Activated naive CD4-positive, alpha-beta T cell treated with anti-CD3 and anti-CD28 coated beads, Interleukin-2, amount 10 ng/mL, durations not matched to agents 7 days and 5 days (primary cell): ENCODE measurements at places on chromosomes 4 and X.

DNA sequence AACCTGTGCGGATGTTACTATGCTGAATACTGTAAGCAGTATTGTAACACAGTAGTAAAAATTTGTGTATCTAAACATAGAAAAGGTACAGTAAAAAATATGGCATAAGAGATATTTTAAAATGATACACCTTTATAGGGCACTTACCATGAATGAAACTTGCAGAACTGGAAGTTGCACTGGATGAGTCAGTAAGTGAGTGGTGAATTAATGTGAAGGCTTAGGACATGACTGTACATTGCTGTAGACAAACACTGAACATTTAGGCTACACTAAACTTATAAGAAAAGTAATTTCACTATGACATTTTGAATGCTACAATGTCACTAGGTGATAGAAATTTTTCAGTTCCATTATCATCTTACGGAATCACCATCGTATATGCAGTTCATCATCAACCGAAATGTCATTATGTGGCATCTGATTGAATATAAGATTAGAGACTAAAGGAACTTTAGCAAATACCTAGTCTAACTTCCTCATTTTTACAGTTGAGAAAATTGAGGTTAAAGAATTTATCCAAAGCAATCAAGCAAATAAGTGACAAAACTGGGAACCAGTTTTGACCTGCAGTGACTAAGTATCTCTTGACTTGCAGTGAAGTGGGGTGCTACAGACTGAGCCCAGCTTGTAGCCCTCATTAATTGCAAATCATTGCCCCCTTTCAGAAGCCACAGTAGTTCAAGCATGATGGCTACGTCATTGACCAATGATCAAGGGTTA lies 55.3 kb downstream of the EGF start:
- no peak for DNase-seq

DNA sequence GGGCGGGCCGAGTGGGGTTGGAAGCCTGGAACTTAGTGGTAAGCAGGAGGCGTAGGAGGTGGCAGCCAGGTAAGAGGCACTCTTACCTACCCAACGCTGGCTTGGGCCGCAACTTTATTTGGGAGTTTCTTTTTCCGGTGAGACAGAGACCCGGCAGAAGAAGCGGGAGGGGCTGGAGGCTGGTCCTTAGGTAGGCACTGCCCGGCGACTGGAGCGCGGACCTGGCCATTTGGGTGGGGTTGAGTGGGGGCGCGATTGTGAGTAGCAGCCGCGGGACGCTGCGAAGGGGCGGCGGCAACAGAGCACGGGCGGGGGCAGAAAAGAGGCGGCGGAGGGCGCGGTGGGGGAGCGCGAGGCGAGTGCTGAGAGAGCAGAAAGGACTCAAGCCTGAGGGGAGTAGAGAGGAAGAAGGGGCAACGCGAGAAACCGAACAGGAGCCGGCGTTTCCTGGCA lies 334 bp upstream of the POU4F2 start:
- DNase-seq: no peak

GRCh38 chr4:165502916-165503907 lies 124.4 kb downstream of the CPE start:
- DNase-seq: no peak

- DNase-seq: no peak
Observed at GRCh38 chr4:57132743-57133137, 22.6 kb upstream of the IGFBP7 start.

GRCh38 chrX:39427906-39428305 lies 626.6 kb downstream of the MID1IP1 start:
- no peak for DNase-seq

DNA sequence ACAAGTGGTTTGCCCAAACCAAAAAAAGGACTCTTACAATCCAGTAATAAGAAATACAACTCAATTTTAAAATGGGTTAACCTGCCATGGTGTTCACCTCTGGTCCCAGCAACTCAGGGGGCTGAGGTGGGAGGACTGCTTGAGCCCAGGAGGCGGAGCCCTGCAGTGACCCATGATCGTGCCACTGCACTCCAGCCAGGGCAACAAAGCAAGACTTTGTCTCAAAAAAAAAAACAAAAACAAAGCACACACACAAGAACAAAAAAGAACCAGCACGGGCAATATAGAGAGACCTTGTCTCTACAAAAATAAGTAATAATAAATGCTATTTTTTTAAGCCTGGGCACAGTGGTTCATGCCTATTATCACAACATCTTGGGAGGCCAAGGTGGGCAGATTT lies 28.7 kb downstream of the ARAP2 start:
- no peak for DNase-seq

GRCh38 chr4:40361338-40361737 lies 26.2 kb downstream of the CHRNA9 start:
- no peak for DNase-seq

GRCh38 chr4:141294306-141294705 lies 73.6 kb downstream of the ZNF330 start:
- no peak for DNase-seq

GRCh38 chr4:15676039-15676438 lies 5.6 kb upstream of the FAM200B start:
- DNase-seq: no peak

- no peak for DNase-seq
Observed at GRCh38 chr4:153409412-153409811, 56.7 kb upstream of the TMEM131L start.

- no peak for DNase-seq
Observed at GRCh38 chrX:78934866-78935265, 10.3 kb upstream of the P2RY10 start.

GRCh38 chr4:100095729-100096595 lies 94.3 kb downstream of the DDIT4L start:
- DNase-seq: peak; percentile 57

DNA sequence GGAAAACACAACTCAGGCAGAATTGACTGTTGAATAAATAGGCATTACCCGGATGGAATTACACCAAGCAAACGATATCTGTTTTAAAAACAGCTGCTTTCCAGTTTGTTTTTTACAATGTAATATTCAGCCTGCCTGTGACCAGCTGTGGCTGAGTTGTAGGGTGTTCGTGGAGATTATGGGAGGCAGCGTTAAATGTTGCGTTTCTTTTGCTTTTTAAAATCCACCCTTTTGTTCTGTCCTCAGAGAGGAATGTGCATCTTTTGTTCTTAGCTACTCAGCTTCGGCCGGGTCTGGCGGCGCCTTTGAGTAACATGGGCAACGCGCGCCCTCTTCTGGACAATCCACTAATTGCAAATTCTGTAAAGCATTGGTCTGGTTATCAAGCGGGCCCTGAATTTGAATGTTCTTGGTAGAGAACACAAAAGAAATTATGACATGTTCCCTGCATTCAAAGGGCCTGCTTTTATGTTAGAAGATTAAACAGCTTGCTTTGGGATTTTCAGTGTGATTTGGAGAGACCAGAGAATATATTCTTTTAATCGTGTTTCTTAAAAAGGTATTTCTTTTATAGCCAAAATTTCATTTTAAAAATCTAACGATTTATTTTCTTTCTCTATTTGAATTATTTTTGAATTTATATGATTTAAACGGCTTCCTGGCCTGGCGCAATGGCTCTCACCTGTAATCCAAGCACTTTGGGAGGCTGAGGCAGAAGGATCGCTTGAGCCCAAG lies 76.3 kb upstream of the TRIM2 start:
- DNase-seq: peak; percentile 90

DNA sequence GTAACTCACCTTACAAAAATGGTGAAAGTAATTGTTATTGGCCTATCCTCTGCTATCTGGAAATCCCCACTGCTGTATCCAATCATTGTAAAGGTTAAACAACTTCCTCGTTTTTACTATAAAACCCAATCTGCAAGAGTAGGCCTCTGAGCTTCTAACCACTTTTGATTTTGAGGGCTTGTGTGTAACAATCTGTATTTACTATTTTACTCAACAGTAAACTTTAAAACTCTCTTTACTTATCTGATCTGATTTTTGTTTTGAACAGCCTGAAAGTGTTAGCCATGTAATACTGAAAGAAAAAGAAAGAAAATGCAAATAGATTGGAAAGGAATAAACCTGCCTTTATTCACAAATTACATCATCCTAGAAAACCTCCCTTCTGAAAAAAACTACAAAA lies 63.1 kb downstream of the SLC10A7 start:
- no peak for DNase-seq

GRCh38 chr4:147975933-147976928 lies 244.3 kb downstream of the ARHGAP10 start:
- no peak for DNase-seq

GRCh38 chrX:23822397-23822796 lies 39.4 kb downstream of the SAT1 start:
- DNase-seq: no peak

GRCh38 chr4:94488670-94489069 lies 36.9 kb downstream of the PDLIM5 start:
- DNase-seq: no peak

DNA sequence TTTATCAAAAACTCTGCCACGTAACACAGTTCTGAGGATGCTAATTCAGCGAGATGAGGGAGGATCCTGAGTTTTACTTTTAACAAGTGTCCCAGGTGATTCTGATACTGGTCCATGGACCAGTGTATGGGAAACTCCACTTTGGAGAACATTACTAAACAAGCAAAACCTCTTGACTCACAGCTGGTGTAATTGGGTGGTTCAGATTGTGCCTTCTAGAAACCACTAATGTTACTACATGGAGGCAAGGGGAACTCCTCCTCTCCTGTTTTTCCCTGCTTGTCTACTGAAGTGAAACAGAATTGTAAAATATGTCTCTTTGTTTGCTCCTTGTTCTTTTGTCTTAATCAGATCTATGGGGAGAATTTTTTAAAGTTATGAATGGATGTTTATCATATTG lies 62.6 kb downstream of the FRAS1 start:
- no peak for DNase-seq

DNA sequence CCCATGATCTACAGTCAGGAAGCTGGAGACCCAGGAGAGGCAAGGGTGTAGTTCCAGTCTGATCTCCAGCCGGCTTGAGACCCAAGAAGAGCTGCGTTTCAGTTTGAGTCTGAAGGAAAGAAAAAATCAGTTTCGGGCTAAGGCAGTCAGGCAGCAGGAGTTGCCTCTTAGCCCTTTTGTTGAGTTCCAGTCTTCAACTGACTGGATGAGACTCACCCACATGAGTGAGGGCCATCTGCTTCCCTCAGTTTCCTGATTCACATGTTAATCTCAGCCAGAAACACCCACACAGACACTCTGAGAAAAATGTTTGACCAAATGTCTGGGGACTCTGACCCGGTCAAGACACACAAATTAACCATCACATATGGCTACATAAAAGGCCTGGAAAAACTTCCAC lies 73.6 kb upstream of the ELOVL6 start:
- DNase-seq: no peak

DNA sequence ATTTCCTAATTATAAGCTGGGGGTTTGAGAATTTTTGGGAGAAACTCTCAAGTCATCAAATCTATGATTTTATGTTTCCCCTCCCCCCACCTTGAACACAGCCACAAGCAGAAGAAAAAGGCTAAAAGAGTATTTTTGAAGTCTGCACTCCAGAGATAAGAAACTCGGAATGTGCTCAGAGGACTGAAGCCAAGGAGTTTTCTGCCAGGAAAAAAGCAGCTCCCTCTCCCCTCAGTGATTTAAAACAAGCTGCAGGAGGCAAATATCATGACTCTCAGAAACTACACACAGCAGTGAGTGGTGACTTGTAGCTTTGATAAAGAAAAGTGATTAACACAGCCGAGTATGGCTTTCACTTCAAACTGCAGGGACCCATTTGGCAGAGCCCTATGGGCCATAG lies 800.2 kb upstream of the FTHL17 start:
- no peak for DNase-seq

- peak; percentile 62 for DNase-seq
Observed at GRCh38 chrX:39491548-39492297, 606.0 kb downstream of the BCOR start.

DNA sequence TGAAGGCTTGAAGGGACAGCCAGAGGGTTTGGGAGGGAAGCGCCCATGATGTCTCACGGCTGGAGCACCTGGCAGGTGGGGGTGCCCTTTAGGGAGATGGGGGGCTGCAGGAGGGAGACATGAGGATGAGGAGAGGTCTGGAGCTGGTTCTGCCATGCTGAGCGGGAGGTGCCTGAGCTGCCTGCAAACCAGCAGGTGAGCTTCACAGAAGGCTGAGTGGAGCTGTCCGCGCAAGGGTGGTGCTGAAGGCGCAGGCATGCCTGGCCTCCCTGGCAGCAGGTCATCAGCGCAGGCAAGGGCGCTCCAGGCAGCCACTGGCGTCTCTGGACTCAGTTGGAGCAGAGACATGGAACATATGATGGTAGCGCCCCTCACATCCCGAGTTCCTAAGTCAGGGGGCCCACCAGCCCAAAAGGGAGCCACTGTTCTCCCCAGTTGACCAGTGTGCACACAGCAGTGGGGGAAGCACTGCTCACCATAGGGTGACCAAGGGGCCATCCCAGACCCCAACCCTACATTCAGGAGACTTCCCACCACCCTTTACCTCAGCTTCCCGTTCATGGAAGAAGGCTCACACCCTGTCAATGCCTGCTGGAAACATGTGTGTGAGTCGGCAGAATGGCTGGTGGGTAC lies 25.8 kb downstream of the ADRA2C start:
- peak; percentile 69 for DNase-seq

DNA sequence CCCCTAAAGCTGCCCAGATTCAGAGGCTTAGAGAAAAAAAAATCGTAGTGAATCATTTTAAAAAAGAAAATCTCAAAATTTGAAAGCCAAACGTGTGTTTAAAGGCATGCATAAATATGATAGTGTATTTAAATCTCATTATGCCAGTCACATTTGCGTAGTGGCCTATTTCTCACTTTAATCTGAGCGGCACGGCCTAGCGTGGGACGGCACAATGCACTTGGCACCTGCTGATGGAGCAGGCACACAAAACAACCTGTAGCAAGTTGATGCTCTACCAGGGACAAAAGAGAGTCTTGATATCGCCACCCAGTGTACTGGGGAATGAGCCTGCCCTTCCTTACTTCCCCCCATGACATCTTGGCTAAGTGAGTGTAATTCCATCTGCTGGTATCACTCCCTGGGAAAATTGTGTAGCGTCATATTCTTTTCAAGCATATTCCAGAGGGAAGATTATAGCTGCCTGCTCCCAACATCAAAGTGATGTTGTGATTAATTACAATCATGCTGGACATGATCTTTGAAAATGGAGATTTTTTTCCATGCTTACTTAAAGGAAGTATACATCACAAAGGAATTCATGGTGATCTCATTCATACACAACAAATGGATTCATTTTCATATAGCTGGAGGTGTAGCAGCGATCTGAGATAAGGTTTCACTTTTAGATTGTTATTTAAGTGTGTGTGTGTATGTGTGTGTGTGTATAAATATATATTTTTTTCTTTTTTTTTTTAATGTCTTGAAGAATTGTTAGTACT lies 138.8 kb downstream of the DCTD start:
- DNase-seq: no peak

- DNase-seq: no peak
Observed at GRCh38 chr4:153166716-153167501, 37.3 kb upstream of the TRIM2 start.

GRCh38 chr4:87679449-87680169 lies 29.5 kb downstream of the DMP1 start:
- DNase-seq: peak; percentile 34

GRCh38 chr4:184534511-184535391 lies 60.4 kb upstream of the IRF2 start:
- no peak for DNase-seq

DNA sequence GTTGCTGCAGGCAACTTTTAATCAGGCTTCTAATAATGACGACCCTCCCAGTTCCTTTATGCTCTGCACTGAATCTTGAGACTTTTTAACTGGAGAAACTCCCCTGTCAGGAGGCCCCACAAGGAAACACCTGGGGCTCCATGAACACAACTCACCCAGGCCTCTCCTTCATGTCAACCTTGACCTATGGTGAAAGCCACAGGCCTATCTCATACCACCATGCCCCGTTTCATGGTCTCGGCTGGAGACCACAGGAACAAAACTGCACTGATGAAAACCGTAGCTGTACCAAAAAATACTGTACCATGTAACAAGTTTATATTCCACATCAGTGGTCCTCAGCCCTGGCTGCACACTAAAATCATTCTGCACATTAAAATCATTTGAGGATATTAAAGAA lies 57.0 kb downstream of the ZNF827 start:
- DNase-seq: no peak
